Heart right ventricle (tissue), 16 donors: ENCODE measurements at places on chromosomes 7 and 10. TPM values are rescaled to one million over a fixed set of nuclear protein-coding genes. Genes with fewer than 3 reads are reported as not detected.

GRCh38 chr7:47714669-47715607 is 133.0 kb upstream of the TNS3 start:
- no peak for DNase-seq

LEP gene
- not detected for total RNA-seq

ACBD7 gene
- total RNA-seq: not detected

DNA sequence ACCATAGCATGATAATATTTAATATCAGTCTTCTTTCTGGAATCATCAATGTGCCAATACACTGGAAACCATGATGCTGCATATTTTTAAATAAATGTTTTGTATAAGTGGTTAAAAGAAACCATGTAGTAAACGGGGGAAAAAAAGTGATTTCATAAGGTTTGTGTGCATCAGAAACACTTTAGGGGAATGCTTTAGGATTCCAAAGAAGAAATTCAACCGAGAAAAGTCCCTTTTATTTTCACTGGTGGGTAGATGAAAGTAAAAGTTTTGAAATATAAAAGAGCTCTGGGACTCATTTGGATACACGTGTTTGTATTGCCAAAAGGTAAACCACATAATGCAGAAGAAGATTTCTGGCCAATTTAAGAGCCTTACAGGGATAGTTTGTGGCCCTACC is 11.9 kb upstream of the MACC1 start:
- DNase-seq: no peak

AGMO gene
- total RNA-seq: 0.70 TPM

IL15RA gene
- total RNA-seq: 21.0 TPM

GRCh38 chr7:147400925-147401324 is 1189.6 kb upstream of the C7orf33 start:
- no peak for DNase-seq

- DNase-seq: no peak
Observed at GRCh38 chr10:13808556-13809391, 222.0 kb downstream of the PRPF18 start.
